ENCODE measurements at places on chromosomes 12 and 14. TPM values are rescaled to one million over a fixed set of nuclear protein-coding genes. Genes with fewer than 3 reads are reported as not detected.

Gene OR4L1
- not detected for polyA plus RNA-seq

Gene REP15
- 0.49 TPM for polyA plus RNA-seq

Gene HOXC11
- polyA plus RNA-seq: not detected

Gene KRT80
- 40.9 TPM for polyA plus RNA-seq

Gene SLC25A21
- 0.53 TPM for polyA plus RNA-seq

Gene FAIM2
- polyA plus RNA-seq: 0.39 TPM

Gene CPNE6
- 0.06 TPM for polyA plus RNA-seq

Gene KRT82
- not detected for polyA plus RNA-seq
